ENCODE measurements at places on chromosomes 6 and 20.

DNA sequence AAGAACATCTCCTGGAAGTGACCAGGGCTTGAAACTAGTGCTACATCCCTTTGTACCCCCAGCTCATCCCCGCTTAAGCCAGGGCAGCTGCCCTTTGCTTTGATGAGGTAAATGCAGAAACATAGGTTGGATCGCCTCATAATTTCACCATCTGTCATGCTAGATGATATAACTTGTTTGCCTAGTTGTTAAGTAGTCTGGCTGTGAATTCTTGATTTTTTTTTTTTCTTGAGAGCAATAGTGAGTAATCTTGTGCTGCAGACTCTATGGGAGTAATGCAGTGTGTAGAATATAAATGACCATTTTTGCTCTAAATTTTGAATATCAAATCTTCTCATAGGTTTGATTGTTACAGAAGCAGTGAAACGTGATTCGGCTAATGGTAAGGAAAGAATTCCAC, 4.1 kb downstream of the TRDN start:
- no peak for DNase-seq

- no peak for DNase-seq
These were observed 70.5 kb downstream of the NPEPL1 start for GRCh38 chr20:58763076-58763475.

DNA sequence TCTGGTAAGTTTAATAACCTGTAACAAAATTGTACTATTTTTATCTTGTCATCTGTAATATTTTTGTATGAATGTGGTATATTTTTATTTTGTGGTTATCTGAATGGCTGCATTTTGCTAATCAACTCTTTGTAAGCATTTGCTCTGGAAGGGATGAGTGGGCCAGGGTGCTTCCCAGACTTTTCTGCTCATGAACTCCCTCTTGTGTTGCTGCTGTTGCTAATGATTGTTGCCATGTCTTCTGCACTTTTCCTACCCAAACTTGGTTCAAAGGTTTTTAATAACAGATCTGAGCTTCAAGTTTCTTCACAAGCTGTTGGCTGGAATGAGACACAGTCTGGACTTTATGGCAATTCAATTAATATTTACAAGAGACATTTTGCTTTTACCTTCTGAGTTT, 1005.7 kb downstream of the HACE1 start:
- DNase-seq: no peak

DNA sequence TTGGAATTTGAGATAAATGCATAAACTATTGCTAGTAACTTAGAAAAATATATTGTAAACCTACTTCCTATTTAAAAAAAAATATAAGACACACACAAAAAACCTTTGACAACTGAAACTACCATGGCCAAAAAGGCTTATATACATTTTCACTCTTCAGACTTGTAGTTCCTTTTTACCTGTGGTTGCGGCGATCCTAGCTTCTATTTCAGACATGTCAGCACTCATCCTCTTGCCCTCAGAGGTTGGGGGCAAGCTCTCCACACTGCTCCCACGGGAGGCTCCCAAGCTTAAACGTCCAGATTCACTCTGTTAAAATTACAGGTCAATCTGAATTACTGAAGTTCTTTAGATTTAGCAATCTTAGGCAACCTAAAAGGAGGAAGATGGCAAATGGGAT, 39.8 kb downstream of the MAP3K7 start:
- DNase-seq: no peak

- DNase-seq: no peak
These were observed 176.8 kb downstream of the VEGFA start for GRCh38 chr6:43946641-43947363.

DNA sequence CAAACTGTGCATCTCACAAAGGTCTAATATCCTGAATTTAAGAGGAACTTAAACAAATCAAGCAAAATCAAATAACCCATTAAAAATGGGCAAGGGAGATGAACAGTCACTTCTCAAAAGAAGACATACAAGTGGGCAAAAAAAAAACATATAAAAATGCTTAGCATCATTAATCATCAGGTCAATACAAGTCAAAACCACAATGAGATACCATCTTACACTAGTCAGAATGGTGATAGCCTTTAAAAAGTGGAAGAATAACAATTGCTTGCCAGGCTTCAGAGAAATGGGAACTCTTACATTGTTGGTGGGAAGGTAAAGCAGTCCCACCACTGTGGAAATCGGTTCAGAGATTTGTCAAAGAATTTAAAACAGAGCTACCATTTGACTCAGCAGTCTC, 646.7 kb upstream of the PTCHD4 start:
- no peak for DNase-seq

DNA sequence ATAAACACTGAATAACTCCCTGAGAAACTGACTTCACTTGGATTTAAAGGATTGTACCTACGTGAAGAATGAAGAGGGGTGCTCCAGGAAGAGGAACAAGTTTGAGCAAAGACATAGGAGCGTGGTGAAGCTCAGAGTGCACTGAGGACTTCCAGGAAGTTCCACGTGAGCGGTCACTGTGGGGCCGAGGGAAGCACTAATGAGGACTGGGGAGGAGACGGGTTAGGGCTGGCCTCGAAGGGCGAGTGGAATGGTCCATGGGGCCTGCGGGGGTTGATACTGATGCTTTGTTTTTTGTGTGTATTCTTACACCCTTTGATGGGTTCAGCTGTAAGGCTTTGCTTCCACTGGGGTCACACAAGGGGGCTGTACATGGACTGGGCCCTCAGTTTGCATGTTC, 91.9 kb downstream of the CDH4 start:
- DNase-seq: no peak
